ENCODE measurements at places on chromosomes 12 and 14.

GRCh38 chr14:59349258-59349701 lies 115.9 kb downstream of the GPR135 start:
- DNase-seq = no peak

DNA sequence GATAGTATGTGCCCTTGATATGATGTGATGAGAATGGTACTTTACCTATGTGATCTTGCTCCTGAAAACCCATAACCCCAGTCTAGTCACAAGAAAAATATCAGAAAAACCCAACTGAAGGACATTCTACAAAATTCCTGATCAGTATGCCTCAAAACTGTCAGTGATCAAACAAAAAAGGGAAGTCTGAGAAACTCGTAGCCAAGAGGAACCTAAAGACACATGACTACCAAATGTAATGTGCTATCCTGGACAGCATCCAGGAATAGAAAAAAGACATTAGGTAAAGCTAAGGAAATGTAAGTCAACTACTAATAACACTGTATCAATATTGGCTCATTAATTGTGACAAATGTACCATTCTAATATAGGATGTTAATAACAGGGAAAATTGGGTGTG lies 4.1 kb upstream of the WIF1 start:
- no peak for DNase-seq

DNA sequence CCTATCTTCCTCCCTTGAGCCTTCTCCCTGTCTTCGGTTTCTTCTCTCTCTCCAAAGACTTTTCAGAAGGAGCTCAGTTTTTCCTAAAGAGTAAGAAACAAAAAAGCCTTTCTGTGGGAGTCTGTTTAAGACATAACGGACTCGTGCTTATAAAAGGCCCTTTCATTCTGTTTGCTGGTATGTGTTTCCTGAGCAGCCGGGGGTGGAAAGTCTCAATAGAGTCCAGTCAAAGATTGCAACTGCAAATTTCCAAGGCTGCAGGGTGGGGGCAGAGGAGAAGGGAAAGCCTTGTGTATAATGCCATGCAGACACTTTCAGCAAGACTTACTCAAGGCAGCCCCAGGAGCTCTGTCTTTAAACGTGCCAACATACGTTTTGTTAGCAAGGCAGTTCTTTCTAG lies 62.2 kb downstream of the GNG2 start:
- no peak for DNase-seq

GRCh38 chr14:23418021-23418420 lies 9.9 kb upstream of the MYH6 start:
- DNase-seq = no peak

- no peak for DNase-seq
Observed at GRCh38 chr12:5377997-5378592, 53.8 kb upstream of the NTF3 start.

DNA sequence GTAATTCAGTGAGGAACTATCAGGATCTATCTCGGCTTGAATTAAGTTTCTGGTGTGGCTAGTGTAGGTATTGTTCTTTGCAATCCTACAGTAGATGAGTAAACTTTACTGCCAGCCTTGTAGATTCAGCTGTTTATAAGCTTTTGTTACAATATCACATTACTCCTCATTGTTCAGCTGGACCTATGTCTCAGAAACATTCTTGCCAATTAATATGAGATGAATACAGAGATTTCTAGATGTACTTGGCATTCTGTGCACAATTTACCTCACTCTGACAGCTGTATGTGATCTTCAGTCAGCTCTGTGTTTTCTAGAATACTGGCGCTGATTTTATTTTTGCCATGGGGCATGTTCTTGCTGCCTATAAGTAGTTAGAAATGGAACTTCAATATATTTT lies 55.7 kb downstream of the METTL25 start:
- DNase-seq = no peak

DNA sequence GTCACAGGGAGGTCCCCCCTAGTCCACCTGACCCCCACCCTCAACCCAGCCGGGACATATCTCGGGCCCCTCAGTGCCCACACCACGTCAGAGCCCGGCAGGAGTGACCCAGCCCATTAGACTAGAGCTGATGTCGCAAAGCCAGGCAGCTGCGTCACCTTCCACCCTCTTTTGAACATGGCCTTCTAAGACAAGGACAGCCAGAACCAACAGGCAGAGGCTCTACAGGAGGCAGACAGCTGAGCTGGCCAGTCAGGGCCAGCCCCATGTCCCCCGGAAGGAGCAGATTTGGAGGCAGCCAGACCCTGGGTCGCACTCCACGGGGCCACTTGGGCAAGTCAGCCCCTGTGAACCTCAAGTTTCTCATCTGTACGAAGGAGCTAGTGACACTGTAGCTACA lies 44.1 kb downstream of the SCARB1 start:
- DNase-seq = no peak

DNA sequence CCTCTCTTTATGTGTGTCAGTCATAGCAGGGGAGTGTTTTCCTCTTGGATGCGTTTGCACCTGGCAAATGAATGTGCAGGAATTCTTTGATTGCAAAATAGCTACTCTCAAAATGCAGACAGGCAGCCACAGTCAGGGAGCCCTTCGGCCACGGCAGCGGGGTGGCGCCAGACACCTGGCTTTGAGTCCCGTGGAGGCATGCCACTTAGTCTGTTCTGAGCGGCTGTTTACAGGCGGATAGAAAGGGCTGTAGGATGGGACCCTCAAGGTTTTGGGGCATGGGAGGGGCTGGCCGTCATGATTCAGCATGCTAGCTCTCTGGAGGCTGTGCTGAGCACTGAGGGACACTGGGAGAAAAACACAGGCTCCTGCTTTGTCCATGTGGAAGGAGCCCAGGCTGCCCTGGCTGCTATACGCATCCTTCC lies 117.1 kb downstream of the SLC25A47 start:
- peak; percentile 70 for DNase-seq

DNA sequence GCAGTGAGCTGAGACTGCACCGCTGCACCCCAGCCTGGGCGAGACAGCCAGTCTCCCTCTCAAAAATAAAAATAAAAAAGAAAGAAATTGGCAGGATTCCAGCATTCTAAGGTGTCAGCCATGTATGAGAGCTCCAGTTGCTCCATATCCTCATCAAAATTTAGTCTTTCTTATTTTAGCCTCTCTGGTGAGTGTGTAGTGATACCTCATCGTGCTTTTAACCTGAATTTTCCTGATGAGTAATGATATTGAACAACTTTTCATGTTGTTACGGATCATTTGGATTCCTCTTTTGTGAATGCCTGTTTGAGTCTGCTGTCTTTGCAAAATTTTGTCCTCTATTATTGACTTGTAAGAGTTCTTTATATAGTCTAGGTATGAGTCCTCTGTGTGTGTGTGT lies 28.5 kb downstream of the CCDC60 start:
- DNase-seq = no peak

GRCh38 chr14:68512088-68512487 lies 280.8 kb downstream of the ZFP36L1 start:
- DNase-seq = no peak

DNA sequence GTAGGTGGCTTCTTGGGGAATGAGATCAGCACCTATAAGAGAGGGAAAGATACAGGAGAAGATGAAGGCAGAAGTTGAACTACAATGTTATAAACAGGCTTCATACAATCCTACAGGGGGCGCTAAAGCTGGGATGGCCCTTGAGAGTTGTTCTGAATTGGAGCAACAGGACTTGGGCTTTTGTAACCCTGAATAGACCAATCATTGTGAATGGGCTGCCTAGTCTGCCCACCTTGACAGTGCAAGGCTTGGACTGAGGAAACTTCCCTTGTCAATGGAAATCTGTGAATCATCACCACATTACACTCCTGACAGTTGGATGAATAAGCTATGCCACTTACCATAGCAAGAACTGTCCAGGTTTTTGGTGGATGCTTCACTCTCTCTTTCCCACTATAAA lies 306.1 kb downstream of the KCNC2 start:
- no peak for DNase-seq
